ENCODE measurements at places on chromosomes 4 and X.
A peak's percentile ranks its signal among the peaks of the same experiment; 100 is the strongest.

GRCh38 chr4:5708449-5709206 lies at the start of gene EVC2:
Gene EVC2, minus strand, starts transcription at chr4:5708559. Its CDS starts 46 bp downstream, at chr4:5708513.
- no peak for DNase-seq

DNA sequence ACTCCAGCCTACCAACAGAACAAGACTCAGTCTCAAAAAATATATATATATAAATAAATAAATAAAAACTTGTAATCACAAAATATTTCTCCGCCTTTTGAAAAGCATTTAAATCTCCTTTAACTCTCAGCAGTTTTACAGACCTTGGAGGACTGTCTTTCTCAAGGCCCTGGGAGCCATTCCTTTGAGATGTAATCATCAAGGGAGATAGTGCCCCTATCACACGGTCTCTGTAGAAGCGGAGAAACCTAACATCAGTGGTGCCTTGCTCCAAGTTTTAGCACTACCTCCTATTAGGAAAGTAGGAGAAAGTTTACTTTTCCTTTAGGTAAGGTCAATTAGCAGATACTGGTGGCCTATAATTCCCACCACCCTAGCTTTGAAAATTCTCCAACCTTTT lies 58.5 kb downstream of the ANTXR2 start:
- DNase-seq = no peak

DNA sequence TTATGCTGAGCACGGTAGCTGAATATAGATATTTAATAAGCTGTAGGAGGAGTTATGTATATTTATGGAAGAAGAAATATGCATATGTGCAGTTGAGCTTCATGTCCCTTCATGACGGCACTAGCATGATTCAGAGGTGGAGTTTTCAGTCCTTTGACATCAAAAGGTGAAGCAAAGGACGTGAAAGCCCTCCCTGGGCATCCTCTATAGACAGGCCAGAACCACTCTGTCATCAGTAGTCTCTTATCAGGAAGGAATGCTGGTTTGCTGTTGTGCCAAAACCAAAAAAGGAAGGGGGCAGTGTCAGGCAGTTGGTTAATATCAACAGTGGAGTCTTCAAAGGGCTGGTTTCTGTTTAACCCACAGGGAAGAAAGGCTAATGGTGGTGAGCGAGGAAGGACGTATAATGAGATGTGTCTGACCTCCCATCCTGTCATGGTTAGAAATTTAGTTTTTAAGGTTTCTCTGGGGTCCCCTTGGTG lies 23.5 kb upstream of the IL2 start:
- no peak for DNase-seq

- no peak for DNase-seq
These were observed 67.0 kb downstream of the TMEM156 start for GRCh38 chr4:38964942-38965775.

- DNase-seq = peak; percentile 98
These were observed at the start of gene GTPBP6 for GRCh38 chrX:318739-319578. Gene GTPBP6, minus strand, starts transcription at chrX:318796. Its CDS starts 9 bp downstream, at chrX:318787.

DNA sequence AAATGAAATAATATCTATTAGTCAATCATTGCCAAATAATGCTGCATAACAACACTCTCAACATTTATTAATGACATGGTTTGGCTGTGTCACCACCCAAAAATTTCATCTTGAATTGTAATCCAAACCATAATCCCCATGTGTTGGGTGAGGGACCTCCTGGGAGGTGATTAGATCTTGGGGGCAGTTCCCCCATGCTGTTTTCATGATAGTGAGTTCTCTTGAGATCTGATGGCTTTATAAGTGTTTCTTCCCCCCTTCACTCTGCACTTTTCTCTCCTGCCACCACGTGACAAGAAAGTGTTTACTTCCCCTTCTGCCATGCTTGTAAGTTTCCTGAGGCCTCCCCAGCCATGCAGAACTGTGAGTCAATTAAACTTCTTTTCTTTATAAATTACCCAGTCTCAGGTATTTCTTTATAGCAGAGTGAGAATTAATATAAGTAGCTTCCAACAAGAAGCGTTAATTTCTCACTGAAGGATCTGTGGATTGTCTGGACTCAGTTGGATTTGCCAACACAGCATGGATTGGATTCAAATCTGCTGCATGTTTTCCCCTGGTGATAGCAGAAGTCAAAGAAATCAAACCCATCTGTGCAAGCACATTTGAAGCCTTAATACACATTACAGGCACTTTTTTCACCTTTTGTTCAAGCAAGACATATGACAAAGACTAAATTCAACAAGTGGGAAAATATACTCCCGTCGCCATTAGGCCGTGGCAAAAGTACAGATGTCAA lies 216.6 kb downstream of the PDGFC start:
- no peak for DNase-seq

GRCh38 chr4:21192367-21192766 lies 492.1 kb downstream of the PACRGL start:
- DNase-seq = no peak

- no peak for DNase-seq
These were observed 424.3 kb downstream of the SLITRK2 start for GRCh38 chrX:146241902-146242301.

GRCh38 chr4:85591406-85592098 lies 116.6 kb downstream of the ARHGAP24 start:
- no peak for DNase-seq

DNA sequence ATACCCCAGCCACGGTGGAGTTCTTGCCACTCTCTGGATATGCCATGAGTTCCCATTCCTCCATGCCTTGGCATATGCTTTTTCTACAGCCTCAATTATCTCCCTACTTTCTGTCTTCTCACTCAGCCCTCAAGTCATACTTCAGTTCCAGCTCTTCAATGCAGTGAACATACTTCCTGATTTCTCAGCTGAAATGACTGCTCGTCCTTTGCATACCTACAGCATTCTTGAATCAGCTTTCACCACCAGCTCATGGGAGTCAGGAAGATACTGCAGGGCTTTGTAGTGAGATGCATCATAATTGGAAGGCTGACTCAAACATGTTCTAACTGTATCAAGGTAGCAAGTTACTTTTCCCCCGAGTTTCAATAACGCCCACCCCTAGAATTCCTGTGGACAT lies 118.4 kb downstream of the APBB2 start:
- no peak for DNase-seq

All from stimulated activated CD4-positive, alpha-beta T cell treated with anti-CD3 and anti-CD28 coated beads, TNF-alpha, amount 100 ng/mL, for 4 hours (primary cell).